ENCODE measurements at places on chromosomes 13 and 19.

- no peak for DNase-seq
Observed at GRCh38 chr13:21032656-21033055, 28.7 kb downstream of the LATS2 start.

GRCh38 chr13:34420702-34421346 is 521.2 kb upstream of the NBEA start:
- no peak for DNase-seq

- no peak for DNase-seq
Observed at GRCh38 chr13:114140131-114140905, 7.9 kb upstream of the RASA3 start.

DNA sequence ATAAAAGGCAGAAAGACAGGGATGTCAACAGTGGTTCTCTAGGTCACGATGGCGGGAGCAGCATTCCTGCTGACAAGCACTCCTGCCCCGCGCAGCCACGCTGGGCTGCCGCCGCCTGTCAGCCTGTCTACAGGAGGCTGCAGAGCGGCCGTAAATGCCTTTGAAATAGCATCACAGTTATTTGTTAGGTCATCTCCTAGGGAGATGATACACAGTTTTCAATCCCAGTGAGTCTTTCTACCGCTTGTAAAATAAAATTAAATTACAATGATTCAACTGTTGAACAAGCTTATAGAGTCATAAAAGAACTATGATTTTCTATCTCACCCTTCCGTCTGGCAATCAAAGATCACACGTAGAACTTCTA is 7.3 kb upstream of the SLC7A9 start:
- DNase-seq, result no peak

DNA sequence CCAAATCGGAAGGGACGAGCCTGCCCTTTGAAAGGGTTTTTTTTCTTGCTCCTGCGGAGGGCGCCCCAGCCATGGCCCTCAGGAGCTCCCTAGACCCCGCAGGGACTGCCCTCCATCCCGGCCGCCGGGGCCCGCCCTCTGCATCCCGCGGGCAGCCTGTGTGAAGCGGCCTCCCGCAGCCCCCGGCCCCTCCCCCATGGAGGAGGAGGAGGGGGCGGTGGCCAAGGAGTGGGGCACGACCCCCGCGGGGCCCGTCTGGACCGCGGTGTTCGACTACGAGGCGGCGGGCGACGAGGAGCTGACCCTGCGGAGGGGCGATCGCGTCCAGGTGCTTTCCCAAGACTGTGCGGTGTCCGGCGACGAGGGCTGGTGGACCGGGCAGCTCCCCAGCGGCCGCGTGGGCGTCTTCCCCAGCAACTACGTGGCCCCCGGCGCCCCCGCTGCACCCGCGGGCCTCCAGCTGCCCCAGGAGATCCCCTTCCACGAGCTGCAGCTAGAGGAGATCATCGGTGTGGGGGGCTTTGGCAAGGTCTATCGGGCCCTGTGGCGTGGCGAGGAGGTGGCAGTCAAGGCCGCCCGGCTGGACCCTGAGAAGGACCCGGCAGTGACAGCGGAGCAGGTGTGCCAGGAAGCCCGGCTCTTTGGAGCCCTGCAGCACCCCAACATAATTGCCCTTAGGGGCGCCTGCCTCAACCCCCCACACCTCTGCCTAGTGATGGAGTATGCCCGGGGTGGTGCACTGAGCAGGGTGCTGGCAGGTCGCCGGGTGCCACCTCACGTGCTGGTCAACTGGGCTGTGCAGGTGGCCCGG is 815 bp downstream of the MAP3K10 start:
- DNase-seq, result no peak

GRCh38 chr19:14507704-14508542 is 10.3 kb downstream of the DNAJB1 start:
- DNase-seq, result no peak

GRCh38 chr19:3508771-3509535 is 2.8 kb downstream of the FZR1 start:
- no peak for DNase-seq

GRCh38 chr19:36140304-36141038 is 605 bp downstream of the CAPNS1 start:
- DNase-seq, result peak; percentile 32

GRCh38 chr13:35552172-35552844 is 75.8 kb upstream of the MAB21L1 start:
- no peak for DNase-seq

- no peak for DNase-seq
Observed at GRCh38 chr13:70923863-70924752, 815.9 kb upstream of the KLHL1 start.

- no peak for DNase-seq
Observed at GRCh38 chr19:9128171-9128570, 1.4 kb upstream of the OR7G3 start.

- DNase-seq, result no peak
Observed at GRCh38 chr13:66933994-66934393, 296.1 kb downstream of the PCDH9 start.

GRCh38 chr13:24894972-24895300 is 131.0 kb downstream of the RNF17 start:
- DNase-seq, result no peak

DNA sequence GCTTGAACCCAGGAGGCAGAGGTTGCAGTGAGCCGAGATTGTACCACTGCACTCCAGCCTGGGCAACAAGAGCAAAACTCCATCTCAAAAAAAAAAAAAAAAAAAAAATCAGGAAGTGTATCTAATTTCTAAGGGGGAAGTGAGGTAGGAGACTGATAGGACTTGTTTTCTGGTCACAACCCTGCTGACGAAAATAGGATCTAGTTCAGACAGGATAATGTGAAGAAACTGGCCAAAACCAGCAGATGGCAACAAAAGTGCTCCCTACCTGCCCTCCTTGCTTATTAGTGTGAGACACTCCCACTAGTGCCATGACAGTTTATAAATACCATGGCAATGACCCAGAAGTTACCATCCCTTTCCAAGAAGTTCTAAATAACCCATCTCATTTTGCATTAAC is 36.0 kb upstream of the KPNA3 start:
- no peak for DNase-seq

DNA sequence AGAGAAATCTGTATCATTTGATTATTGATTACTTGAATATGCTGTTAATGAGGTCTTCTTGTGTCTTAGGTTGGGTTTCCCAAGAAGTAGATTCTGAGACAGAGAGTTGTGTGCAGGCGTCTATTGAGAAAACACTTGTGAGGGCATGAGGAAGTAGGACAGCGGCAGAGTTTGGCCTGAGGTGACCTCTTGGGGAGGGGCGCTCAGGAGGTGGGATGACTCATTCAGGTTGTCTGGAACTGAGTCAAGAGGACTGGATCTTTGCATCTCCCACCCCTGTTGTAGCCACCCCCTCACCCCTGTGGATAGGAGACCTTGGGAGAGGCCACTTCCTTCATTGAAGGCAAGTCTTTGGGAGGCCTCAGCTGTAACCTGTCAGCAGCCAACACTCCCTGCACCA is 35.2 kb upstream of the WDFY2 start:
- DNase-seq, result no peak

DNA sequence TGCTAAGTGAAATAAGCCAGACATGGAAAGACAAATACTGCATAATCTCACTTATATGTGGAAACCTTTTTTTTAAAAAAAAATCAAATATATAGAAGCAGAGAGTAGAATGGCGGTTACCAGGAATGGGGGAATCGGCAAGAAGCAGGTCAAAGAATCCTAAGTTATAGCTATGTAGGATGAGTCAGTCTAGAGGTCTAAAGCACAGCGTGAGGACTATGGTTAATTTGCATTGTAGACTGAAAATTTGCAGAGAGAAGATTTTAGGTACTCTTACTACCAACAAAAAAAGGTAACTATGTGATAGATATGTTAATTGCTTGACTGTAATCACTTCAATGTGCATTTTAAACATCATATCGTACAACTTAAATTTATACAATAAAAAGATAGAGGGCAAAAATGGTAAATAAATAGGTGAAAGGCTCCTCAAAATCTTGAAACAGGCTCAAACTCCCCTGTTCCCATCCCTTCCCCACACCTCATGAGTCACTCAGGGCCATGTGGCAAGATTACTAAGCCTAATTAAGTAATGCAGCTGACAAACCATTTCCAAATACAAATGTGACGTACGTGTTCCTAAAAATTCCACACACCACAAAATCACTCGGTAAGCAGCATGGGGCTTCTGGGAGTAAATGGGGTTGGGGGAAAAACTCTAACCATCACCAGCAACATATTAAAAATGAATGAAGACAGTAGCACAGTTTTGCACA is 159.0 kb downstream of the USP12 start:
- DNase-seq, result no peak

DNA sequence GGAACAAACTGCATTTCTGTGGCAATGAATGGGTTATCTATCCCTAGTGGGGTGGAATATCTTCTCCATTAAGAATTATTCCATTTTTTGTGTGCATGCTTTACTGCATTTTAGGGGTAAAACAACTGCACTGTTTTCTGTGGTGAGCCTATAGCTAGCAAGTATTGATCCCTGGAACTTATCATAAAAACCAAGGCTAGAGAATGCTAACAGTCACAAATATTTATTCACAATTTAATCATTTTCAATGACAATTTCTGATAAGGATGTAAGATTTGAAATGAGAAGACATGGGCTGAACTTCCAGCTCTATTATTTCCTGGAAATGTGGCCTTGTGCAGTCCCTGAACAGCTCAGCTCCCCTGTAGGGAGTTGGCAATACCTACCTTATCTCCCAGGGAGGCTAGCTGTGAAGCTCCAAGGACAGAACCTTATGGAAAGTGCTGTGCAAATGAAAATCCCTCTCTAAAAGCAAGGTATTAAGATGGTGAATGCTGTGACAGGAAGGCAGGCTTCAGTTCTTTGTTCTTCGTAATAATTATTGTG is 51.5 kb upstream of the FAM216B start:
- no peak for DNase-seq

GRCh38 chr13:44840131-44840530 is 149.1 kb downstream of the NUFIP1 start:
- no peak for DNase-seq

GRCh38 chr19:30224689-30225606 is 147.2 kb upstream of the ZNF536 start:
- no peak for DNase-seq

- DNase-seq, result no peak
Observed at GRCh38 chr13:36559375-36559774, 114.4 kb upstream of the SERTM1 start.

DNA sequence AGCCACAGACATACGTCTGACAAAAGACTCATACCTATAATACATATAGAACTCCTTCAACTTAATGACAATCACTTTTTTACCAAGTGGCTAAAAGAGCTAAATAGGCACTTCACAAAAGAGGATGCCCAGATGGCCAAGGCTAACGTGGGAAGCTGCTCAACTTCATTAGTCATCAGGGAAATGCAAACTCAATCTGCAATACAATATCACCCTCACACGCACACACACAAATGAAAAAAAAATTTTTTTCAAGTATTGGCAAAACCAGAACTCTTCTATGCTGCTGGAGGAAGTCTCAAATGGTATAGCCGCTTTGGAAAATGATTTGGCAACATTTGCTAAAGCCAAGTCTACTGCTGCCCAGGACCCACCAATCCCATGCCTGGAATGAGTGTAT is 14.6 kb upstream of the DNMT1 start:
- no peak for DNase-seq

DNA sequence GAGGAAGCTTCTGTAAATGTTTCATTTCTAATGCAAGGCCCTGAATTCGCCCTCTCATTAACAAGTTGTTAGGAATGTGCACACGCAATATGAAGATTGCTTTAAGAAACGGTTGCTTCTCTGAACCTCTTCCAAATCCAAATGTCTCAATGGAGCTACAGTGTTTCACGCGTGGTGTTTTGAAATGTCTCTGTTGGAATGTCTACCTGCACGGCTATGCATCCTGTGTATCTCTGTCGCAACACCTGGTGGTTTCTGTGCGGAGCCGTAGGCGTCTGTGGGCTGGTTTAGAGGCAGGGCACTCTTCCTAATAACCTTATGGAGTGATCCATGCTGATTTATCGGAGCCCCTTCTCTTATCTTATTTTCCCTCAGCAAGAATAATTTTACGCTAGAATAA is 1584.2 kb upstream of the SLC10A2 start:
- no peak for DNase-seq

DNA sequence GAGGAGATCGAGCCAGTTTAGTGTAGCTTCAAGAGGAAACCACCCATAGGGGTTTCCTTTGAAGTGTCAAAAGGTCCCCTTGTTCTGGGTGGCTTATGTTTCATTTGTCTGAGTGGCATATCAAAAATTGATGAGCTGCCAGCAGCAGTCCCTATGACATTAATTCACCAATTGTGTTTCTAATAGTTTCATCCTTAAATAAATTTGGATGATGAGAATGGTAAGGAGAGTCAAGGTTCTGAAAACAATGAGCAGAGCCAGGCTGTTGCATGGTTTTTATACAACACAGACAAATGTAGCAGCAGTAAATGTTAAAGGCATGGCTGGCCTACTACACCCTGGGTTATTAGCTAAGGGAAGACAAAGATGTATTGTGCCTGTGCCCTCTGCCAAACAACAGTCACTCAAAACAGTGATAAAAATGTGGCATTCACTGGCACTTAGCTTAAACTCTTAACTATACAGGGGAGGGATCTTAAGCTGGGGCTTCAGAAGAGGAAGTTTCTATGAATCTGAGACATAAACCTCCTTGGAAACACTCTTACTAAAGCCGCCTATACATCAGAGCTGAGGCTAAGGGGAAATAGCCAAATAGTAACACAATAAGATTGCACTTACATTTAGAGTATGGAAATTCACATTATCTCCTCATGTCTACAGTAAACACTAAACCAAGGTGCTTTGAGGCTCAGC is 200.5 kb downstream of the POU4F1 start:
- no peak for DNase-seq

GRCh38 chr19:5480427-5480836 is 25.2 kb downstream of the ZNRF4 start:
- DNase-seq, result no peak

DNA sequence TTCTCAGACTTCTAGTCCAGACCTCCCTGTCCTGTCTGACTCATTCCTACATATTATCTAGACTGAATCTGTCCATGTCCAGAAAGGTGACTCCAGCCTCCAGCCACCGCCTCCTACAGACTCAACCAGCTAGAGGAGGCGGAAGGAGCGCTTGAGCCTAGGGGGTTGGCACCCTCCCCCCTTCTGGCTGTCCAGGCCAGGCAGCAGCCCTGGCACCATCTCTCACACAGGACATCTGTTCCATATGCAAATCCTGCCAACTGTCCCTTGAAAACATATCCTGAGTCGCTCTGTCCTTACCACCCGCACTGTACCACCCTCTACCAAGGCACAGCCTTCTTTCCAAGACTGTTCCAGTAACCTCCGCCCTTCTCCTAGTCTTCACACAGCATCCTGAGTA is 150.7 kb upstream of the WASF3 start:
- DNase-seq, result no peak

DNA sequence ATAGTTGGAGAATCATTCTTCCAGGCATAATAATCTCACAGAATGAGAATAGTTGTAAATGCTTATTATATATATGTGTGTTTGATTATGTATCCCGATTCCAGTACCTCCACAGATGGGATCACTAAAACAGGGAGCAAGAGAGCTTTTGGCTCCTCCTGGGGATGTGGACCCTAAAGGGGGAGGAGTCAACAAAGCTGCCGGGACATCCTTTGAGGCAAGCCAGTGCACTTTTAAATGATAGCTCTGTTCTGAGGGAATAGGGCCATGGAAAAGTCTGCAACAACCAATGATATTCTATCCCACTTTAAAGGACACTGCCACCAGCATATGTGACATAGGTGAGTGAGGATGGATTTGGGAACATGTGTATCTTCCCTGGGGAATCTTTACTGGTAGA is 40.8 kb downstream of the SLITRK5 start:
- no peak for DNase-seq
